Esophagus muscularis mucosa (tissue), 4 donors: ENCODE measurements at places on chromosomes 13 and 19.

DNA sequence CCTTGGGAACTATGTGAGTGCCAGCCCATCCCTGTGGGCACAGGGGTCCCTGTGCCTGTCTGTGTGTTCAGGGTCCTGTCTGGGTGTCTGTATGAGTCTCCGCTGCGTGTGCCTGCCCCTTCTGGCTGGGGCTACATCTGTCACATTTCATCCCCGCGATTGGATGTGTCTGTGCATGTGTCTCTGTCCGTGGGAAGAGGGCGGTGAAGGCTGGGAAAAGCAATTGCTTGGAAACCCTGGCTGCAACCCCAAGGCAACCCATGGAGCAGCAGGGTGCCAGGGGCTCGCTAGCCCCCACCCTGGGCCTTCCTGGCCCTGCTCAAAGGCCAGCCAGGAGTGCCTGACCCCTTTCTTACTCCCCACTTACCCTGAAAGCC is 1.4 kb downstream of the MAG start:
- H3K4me1 ChIP-seq, result no peaks in the 10 kb centered on the region
- H3K4me3 ChIP-seq, result no peak overlapping the region
- H3K27ac ChIP-seq, result no peak overlapping the region

DNA sequence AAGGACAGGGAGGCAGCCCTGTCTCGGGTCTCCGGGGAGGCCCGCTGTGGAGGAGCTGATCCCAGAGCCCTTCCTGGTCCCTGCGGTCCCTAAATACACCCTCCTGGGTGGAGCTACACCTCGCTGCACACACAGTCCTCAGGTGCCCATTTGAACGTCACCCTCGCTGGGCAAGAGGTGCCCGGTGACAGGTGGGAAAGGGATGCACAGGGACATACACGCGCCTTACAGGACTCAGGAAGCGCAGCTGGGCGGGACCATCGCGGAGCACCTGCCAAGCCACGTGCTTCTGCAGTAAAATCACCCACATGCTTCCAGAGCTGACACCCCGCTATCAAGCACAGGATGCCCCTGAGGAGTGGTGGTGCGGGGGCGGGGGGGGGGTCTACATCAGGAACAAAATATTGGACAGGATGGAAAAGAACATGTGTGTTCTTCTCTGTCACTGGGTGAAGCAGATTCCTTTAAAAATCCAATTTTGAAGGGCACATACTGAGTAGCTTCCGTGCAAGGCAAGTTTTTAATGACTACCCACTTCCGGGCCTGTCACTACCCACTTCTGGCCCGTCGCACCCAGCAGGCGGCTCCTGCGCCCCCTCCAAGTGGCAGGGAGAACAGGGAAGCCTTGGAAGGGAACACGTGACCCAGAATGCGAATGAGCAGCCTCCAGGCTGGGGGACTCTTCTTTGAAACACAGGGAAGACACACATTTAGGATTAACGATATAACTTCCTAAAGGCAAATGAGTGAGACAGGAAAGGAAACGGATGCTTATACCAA is 78.9 kb downstream of the COL4A1 start:
- no peaks in the 10 kb centered on the region for H3K36me3 ChIP-seq
- H3K27me3 ChIP-seq, result no peaks in the 10 kb centered on the region
- H3K27ac ChIP-seq, result peak overlapping the region; percentile 93
- H3K4me3 ChIP-seq, result no peak overlapping the region
- peaks cover 100% of the 10 kb centered on the region for H3K4me1 ChIP-seq

DNA sequence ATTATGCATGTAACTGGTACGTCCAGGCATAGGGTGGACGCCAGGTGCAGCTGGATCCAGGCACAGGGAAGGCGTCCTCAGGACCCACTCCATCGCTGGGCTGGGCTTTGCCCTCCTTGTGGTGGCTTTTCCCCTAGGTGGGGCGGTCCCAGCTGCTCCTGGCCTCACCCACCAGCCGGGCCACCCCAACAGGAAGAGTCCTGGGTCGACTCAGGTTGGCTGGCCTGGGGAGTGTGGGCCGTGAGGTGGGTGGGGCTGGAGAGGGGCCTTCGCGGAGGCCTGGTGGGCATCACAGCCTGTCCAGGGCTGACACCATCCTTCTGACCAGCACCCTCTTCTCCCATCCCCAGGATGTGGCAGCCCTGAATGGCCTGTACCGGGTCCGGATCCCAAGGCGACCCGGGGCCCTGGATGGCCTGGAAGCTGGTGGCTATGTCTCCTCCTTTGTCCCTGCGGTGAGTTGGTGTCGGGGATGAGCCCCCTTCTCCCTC is 3.2 kb upstream of the GARIN5A start:
- no peak overlapping the region for H3K27ac ChIP-seq
- H3K4me3 ChIP-seq, result no peak overlapping the region
- no peak for DNase-seq
- H3K4me1 ChIP-seq, result peaks cover 18% of the 10 kb centered on the region

- H3K4me1 ChIP-seq, result peaks cover 15% of the 10 kb centered on the region
- no peak overlapping the region for H3K27ac ChIP-seq
- no peaks in the 10 kb centered on the region for H3K27me3 ChIP-seq
Measured at GRCh38 chr19:15443838-15444237, 5.9 kb downstream of the WIZ start.

DNA sequence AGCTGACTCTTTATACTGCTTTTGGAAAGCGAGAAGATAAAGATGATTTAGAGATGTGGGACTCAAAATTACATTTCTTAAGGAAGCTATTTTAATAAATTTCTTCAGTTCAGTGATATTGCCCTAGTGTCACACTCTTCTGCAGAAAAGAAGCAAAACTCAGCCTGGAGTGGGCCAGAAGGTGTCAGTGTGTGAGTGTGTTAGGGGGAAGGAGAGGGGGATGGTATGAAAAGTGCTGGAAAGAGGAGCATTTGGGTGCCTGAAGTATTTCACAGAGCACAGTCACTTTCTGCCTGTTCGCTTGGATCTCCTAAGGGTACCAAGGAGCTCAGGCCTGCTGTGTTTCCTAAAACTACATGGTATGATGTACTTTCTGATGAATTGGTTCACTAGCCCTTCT is 84.5 kb upstream of the FRY start:
- no peak overlapping the region for H3K4me3 ChIP-seq
- H3K36me3 ChIP-seq, result no peaks in the 10 kb centered on the region
- no peaks in the 10 kb centered on the region for H3K27me3 ChIP-seq
- H3K27ac ChIP-seq, result no peak overlapping the region
- no peak for DNase-seq
